ENCODE measurements at places on chromosomes 12 and 14.

DNA sequence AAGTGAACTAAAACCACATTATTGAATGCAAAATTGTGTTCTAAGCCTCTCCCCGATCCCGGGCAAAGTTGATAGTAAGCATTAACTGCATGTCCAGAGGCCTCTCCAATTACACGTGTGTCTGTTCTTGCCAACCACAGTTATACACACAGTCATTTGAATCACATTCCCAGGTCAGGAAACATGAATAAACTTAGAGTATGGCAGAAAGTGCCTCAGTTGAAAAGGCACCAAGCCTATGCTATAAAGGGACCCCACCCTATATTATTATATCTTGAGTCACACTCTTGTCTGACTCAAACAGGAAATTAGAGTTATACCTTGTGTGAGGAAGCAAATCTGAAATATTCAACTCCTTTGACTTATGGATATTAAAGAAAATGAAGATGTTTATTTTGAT, 128.3 kb upstream of the STXBP6 start:
- DNase-seq, result no peak

DNA sequence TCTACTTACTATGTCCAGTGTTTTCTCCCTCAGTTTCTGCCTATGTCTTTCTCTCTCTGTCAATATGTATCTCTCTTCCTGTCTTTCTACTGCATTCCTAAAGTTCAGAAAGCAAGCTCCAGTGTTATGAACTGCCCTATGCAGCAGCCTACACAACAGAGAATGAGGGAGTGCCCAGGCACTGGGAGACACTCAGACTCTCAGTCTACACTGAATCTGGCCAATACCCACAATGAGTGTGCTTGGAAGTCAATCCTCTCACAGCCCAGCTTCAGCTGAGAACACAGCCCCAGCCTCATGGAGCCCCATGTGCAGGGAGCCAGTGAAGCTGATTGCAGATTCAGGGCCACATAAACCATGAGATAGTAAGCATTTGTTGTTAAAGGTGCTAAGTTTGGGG, 128.7 kb downstream of the ALG10 start:
- DNase-seq, result no peak

- DNase-seq, result no peak
Measured at GRCh38 chr12:67531051-67531450, 117.5 kb upstream of the DYRK2 start.

GRCh38 chr12:40168868-40169267, 55.9 kb upstream of the LRRK2 start:
- no peak for DNase-seq

GRCh38 chr14:89284333-89285058, 132.5 kb downstream of the FOXN3 start:
- no peak for DNase-seq

All from activated CD4-positive, alpha-beta T cell treated with anti-CD3 and anti-CD28 coated beads for 4 hours (primary cell).